ENCODE measurements at places on chromosomes 6 and 20.

DNA sequence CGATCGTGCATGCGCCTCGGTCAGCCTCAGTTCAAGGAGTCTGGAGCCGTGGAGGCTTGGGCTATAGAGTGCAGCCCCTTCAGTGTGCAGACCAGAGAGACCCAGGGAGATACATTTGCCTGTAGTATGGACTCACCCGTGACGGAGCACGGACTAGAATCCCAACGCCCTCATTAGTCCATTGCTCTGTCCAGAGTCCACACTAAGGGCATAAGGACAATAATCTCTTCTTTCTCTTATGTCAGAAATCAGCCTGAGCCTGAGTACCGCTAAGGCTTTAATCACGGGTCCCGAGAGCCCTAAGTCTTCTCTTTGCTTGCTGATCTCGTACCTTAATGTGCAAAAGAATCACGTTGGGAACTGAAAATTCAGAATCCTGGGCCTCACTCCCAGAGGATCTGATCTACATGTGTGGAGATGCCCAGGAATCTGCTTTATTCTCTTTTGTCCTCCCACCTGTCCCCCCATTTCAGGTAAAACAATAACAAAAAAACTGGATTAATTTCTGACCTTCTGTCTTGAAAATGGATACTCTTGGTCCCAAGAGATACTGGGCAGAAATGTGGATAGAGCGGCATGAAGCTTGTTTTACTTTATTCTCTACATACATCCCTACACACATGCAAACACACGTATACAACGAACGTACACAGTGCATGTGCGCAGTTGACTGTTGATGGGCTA, 671 bp downstream of the BPHL start:
- no peak for DNase-seq

DNA sequence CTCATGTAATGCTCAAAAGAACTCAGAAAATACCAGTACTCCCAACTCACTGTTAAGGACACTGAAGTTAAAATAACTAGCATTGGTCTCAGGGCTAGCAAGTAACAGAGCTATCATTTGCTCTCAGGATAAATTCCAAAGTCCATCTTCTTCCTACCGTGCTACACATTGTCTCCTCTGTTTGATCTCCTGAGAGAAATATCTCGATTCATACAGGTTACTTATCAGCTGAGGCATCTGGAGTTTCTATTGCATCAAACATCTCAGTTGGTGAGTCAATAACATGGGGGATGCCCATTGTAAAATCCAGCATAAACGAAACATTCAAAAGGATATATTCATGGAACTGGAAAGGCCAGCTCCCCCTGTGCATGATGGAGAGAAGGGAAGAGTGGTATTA, 147.4 kb downstream of the BACH2 start:
- DNase-seq: no peak

DNA sequence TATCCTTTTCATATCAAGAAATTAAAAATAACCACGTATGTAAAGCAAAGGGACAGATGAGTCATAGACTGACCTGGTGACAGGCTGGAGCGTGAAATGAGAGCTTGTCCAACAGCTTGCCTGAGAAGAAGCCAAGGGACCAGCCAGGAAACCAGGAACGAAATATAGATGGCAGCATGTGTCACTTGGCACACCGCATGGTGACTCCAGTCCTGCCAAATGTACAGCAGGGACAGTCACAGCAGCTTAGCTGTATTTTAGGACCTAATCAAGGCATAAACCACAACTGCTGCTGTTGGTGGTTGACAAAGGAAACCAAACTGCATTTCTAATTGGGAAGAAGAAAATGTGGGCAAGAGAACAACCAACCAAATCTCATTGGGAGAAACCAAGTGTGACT, 755.0 kb downstream of the TFAP2A start:
- DNase-seq: no peak

- DNase-seq: no peak
Observed at GRCh38 chr20:52251136-52251700, 59.6 kb upstream of the ZFP64 start.

- no peak for DNase-seq
Observed at GRCh38 chr20:16392346-16392745, 180.9 kb downstream of the KIF16B start.

GRCh38 chr6:148814082-148814790, 67.4 kb downstream of the UST start:
- no peak for DNase-seq

DNA sequence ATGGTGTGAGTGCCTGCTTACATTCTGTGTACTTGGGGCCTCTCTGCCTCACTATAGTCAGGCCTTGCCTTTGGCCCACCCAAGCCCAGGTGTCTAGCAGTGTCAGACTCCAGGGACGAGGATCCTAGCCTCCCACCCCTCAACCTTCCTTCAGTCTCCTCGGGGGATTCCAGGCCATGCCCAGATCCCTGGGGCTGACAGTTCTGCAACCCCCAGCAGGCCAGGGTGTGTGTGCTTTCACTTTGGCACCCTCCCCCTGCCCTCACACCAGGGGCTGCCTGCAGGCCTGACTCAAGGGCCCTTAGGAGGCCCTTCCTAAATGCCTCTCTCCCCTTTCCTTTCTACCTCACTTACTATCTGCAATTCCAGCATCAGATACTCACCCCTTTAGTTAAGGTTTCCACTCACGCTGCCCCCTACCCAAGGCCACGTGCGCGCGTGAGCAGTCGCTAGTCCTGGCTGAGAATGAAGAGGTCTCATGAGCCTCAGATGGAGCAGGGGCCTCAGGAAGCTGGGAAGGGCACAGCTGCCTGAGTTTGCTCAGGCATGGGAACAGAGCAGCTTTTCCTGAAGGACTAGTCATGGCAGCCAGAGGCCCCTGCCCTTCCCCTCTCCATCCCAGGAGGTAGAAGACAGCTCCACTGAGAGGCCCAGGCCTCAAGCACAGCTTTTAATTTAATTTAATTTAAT, 859 bp upstream of the CLPS start:
- DNase-seq: no peak

DNA sequence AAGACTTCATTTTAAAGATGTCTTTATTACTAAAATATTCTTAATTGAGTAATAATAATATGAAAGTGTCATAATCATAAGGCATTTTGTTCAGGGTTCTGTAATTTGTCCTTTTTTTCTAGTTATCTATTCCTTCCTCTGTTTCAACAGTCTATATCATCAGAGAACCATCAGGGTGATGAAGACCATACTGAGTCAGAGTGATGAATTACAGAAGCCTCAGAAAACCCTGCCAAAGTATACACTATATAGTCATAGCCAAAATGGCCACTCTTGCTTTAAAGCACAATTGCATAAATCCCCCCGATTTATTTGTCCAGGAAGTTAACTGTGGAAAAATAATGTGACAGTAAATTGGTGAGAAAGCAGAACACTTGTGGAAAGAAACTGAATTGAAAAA, 735.0 kb downstream of the EPHA7 start:
- DNase-seq: no peak

DNA sequence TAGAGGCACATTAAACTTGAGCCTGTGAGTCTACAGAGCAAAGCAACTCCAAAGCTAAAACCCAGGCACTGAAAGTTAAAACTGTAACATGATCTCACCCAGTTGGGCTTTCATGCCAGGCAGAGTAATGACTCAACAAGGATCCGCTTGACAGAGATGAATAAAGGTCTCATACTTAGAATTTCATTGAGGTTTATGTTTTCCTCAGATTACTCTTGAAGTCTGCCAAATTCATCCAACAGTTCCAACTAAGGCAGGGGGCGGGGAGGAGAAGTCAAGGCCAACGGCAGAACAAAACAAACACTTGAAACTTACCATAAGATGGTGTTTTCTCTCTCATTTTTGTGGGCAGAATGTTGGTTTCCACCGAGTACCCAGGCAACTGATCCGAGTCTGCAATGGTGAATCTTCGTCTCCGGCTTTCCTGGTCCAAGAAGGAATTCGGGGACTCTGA, 54.0 kb upstream of the IPCEF1 start:
- peak; percentile 13 for DNase-seq

GRCh38 chr6:159762681-159763293, 942 bp downstream of the ACAT2 start:
- DNase-seq: peak; percentile 31

GRCh38 chr6:46305833-46306232, 135.1 kb upstream of the ENPP5 start:
- no peak for DNase-seq

- DNase-seq: no peak
Observed at GRCh38 chr6:33028220-33028849, 18.9 kb upstream of the HLA-DOA start.

GRCh38 chr6:4185419-4185818, 50.0 kb upstream of the ECI2 start:
- peak; percentile 11 for DNase-seq

DNA sequence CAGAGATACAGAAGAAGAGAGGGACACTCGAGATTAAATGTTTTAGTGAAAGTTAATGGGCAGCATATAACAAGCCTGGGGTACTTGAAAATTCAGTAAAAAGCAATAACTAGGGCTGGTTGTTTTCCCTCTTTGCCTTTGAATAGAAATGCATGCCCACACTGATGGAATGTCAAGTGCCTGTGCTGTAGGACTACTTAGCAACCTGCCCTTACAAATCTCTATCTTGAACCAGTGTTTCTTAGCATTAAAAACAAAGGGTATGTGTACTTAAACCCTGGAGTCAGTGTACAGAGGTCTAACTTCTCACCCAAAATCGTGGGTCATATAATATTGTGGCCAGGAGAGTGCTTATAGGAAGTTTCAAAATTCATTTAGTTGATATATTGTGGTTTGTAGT, 37.1 kb downstream of the RNF144B start:
- DNase-seq: no peak

GRCh38 chr6:118875672-118876071, 18.3 kb upstream of the ASF1A start:
- no peak for DNase-seq

- no peak for DNase-seq
Observed at GRCh38 chr6:161215193-161215592, 58.7 kb downstream of the AGPAT4 start.

DNA sequence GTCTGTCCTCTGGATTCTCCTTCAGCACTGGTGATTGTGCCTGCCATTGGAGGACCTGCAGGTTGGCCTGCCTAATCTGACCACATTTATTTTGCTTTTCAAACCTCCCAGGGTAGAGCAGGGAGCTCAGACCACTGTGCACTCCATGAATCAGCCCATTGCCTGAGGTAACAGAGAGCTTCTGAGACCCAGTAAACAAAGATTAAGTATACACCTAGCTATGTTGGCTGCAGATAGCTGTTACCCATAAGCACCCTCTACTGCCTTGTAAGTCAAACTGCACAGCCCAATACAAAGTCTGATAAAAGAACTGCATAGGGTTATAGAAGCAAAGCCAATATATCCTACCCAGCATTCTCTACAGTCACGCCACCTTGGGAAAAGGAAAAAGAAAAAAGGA, 338.7 kb downstream of the HTR1B start:
- no peak for DNase-seq

DNA sequence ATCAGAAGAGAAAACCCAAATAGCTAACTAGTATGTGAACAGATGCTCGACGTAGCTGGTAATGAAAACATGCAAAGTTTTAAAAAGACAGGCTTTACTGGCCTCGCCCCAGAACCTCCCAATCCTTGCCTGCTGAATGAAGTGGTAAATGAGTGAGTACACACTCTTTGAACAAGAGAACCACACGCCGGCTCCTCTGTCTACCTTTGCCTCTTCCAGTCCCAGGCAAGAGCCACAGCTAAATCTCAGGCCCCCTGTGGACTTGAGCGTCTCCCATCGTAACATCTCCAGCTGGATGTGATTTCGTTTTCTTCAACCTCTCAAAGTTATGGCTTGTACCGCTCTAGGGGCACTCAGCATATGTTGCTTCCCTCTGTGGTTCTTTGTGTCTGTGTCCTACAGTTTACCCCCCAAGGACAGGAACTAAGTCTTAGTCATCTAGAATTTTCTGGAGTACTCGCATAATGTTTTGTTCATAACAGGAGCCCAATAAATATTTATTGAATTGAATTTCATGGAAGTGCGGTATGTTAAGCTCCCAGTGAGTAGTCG, 153.2 kb upstream of the TAB2 start:
- no peak for DNase-seq

- DNase-seq: no peak
Observed at GRCh38 chr6:165220045-165220444, 89.4 kb downstream of the C6orf118 start.

- no peak for DNase-seq
Observed at GRCh38 chr6:3001773-3002293, 2.1 kb downstream of the NQO2 start.
